Activated CD4-positive, CD25-positive, alpha-beta regulatory T cell treated with anti-CD3 and anti-CD28 coated beads, Interleukin-2, amount 50 U/mL, for 72 hours (primary cell): ENCODE measurements at places on chromosomes 1 and 21.

- DNase-seq, result no peak
These were observed 14.8 kb downstream of the HSPG2 start for GRCh38 chr1:21922090-21923013.

GRCh38 chr1:225735252-225736149 lies 42.1 kb upstream of the SRP9 start:
- DNase-seq, result no peak

DNA sequence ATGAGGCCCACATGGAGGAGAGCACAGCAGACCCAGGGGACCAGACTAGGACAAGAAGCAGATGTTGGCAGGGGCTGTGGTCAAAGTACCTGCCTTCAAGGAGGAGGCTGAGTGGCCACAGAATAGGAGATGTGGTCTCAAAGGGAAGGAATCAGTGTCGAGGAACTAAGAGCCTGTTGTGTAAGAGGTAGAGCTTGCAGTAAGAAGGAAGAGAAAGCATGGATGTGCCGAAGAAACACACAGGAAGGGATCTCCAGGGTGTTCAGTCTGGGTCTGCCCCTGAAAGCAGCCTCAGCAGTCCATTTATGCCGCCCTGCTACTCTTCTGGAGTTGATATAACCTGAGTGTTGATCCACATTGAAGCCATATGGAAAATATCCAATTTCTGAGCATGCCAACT lies 83.9 kb downstream of the NID1 start:
- DNase-seq, result no peak

DNA sequence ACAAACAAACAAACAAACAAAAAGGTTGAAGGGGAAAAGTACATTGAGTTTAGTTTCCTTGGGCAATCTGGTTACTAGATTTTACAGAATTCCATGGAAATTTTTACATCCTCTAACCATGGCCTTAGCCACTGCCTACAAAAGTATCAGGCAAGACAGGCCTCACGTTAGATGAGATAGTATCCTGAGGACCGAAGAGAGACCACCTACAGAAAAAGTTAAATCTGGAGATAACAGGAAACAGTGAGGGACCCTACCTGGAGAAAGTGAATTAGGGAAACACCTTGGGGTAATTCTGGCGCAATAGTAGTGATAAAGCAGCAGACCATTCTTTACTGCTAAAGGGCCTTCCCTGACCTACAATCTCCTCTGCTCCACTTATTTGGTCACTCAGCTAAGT lies 8.7 kb downstream of the RAB29 start:
- DNase-seq, result no peak

DNA sequence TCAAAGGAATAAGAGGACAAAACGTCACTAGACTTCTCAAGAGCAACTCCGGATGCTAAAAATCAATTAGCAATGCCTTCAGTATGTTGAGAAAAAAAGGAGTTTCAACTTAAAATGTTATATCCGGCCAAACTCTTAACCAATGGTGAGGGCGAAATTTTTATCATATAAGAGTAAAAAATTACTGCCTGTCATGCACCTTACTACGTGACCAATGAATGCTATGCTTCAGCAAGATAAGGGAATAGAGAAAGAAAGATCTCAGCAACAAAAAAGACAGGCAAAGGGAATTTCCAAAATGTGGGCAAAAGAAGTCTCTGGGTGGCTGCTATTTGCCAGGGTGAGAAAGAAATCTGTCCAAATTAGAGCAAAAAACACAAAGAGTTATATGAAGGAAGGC lies 47.4 kb upstream of the LRRC7 start:
- DNase-seq, result no peak

DNA sequence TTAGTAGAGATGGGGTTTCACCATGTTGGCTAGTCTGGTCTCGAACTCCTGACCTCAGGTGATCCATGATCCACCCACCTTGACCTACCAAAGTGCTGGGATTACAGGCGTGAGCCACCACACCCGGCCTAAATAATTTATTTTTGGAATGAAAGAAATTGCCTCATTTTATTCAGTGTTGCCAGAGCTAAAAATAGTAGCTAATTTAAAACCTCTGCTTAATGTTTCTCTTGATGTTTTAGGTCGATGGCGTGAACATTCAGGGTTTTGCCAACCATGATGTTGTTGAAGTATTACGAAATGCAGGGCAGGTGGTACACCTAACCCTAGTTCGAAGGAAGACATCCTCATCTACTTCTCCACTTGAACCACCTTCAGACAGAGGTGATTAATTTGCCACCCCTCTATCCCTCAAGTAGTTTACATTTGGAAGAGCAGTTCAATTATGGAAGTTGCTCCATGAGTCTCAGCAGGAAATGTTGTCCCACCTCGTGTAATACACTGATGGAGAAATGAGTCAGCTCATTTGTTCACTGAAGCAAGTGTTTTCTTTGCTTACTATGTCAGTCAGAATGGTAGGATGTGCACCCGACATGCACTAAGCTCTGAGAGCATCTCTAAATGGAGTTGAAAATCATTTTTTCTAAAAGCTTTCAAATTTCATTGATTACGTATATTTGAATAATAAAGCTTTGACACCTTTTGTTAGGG lies 54.9 kb downstream of the PATJ start:
- no peak for DNase-seq

GRCh38 chr1:46190539-46190938 lies 7.7 kb downstream of the POMGNT1 start:
- no peak for DNase-seq

- DNase-seq, result no peak
These were observed 33.4 kb upstream of the OSBPL9 start for GRCh38 chr1:51583532-51583931.

- no peak for DNase-seq
These were observed at the start of gene SLAMF7 for GRCh38 chr1:160739098-160739511. Gene SLAMF7 (plus strand): TSS chr1:160739247. CDS start chr1:160739302, 55 bp downstream.

GRCh38 chr21:38284216-38284615 lies 27.4 kb downstream of the KCNJ15 start:
- DNase-seq, result no peak

DNA sequence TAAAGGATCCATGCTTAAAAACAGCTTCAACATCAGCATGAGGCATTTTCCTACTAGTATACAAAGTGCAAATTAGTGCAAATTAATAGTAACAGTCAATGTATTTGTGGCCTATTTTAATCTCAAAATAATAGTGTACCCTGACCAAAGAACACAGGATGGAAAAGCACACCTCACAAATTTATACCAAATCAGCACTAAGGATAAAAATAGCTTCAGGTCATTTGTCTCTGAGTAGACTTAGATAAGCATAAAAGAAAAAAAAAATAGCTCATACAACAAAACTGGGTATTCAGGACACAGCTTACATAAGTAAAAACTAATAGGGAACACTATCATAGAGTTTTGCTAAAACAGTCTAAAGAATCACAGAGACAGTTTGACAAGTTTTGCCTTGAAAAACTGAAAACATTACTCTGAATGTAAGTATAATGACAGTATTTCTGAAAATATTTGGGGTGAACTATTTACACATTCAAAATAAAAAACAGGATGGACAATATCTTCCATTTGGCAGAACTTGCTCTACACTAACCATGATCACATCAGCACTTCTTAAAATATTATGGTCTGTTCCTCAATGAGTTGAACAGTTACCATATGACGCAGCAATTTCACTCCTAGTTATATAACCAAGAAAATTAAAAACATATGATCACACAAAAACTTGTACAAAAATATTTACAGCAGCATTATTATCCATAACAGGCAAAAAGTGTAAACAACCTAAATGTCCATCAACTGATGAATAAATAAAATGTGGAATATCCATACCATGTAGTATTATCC lies 46.3 kb downstream of the RNF115 start:
- DNase-seq, result no peak
